ENCODE measurements at places on chromosomes 16 and 17.

DNA sequence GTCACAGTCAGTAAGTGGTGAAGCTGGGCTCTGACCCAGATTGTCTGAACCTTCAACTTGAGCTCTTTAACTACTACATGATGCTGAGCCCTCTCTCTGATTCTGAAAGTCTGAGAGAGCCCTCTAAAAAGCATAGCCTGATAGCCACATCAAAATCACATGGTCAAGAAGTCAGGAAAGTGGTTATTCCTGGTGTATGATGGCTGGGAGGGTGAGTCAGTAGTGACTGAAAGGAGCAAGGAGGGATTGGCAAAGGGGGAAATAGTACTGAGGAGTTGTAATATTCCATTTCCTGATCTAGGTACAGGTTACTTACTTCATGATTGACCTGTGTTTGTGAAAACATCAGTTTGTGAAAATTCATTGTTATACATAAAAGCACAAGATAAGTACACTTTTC lies 89.1 kb downstream of the SSH2 start:
- DNase-seq = no peak

- DNase-seq = no peak
Observed at GRCh38 chr16:53629151-53629550, 74.5 kb downstream of the RPGRIP1L start.

- no peak for DNase-seq
Observed at GRCh38 chr16:2026461-2027023, at the start of gene NHERF2. NHERF2 (plus strand) TSS chr16:2026902; CDS start chr16:2027006, 104 bp downstream.

DNA sequence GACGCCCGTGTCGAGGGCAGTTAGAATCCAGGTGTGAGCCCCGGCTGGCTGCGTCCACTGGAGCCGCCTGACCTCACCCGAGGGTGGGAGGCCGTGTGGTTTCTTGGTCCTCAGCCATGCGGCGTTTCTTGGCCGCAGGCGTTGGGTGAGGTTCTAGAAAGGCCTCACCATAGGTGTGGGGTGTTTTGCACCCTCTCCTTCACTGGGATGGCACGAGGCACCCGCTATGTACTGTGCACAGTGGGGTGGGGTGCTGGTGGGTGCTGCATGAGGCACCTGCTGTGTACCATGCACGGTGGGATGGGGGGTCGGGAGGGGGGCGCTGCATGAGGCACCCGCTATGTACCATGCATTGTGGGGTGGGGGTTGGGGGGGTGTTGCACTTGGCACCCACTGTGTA lies 169.6 kb downstream of the BANP start:
- no peak for DNase-seq
